RWPE2 (cell line): ENCODE measurements at places on chromosomes 5 and 9.
A peak's percentile ranks its signal among the peaks of the same experiment; 100 is the strongest.

DNA sequence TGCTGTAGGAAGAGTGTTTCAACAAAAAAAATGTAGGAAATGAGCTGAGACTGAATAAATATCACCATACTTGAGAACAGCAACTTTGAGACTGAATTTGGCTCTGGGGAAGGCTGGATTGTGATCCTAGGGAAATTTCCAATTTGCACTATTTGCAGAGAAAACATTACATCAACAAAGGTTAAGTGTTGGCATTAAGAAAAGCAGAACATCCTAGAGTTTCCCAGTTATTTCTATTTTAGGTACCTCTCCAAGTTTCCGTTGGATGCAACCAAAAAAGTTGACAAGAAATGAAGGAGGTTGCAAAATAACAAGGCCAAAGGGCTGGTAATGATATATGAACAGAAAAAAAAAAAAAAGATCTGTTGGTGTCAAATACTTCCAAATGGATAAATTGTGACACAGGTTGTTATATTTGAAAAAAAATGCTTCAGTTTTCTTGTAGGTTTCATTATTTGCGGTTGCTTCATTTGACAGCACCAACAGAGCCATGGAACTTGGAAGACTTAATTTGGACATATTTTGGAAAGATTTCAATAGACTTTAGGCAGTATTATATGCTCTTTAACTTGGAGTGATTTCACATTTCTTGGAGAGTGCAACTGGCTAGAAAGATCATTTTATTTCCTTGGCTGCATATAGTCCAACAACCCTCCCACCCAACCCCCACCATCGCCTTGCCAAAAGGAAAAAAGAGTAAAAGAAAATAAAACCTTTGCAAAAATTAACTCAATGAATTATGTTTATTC is 230.8 kb downstream of the ZNF608 start:
- no peaks in the 10 kb centered on the region for H3K27me3 ChIP-seq
- no peak for DNase-seq
- H3K4me1 ChIP-seq = no peaks in the 10 kb centered on the region
- H3K36me3 ChIP-seq = no peaks in the 10 kb centered on the region
- no peak overlapping the region for H3K4me3 ChIP-seq

- DNase-seq = peak; percentile 75
- peaks cover 8% of the 10 kb centered on the region for H3K27me3 ChIP-seq
- no peaks in the 10 kb centered on the region for H3K36me3 ChIP-seq
- H3K27ac ChIP-seq = no peak overlapping the region
- H3K4me3 ChIP-seq = no peak overlapping the region
Observed at GRCh38 chr5:132012371-132013005, 1.0 kb upstream of the ACSL6 start.

DNA sequence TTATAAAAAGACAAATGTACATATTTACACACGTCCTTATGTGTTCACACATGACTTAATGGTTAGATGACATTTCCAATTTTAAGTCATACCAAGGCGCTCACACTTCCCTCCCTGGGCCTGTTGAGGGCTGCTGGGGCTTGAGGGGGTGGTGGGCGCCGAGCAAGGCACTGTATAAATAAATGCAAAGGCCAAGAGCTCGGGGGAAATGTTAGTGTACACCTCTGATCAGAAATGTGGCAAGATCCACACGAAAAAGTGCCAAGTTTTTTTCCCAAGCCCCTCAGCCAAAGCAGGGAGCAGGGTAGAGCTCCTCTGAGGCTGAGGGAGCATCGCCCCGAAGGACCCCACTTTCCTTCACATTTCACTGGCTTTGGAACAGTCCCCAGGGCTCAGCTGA is 7.5 kb downstream of the IRF1 start:
- no peak overlapping the region for H3K4me3 ChIP-seq
- peaks cover 58% of the 10 kb centered on the region for H3K36me3 ChIP-seq
- H3K27me3 ChIP-seq = no peaks in the 10 kb centered on the region
- peaks cover 14% of the 10 kb centered on the region for H3K4me1 ChIP-seq
- no peak overlapping the region for H3K27ac ChIP-seq

DNA sequence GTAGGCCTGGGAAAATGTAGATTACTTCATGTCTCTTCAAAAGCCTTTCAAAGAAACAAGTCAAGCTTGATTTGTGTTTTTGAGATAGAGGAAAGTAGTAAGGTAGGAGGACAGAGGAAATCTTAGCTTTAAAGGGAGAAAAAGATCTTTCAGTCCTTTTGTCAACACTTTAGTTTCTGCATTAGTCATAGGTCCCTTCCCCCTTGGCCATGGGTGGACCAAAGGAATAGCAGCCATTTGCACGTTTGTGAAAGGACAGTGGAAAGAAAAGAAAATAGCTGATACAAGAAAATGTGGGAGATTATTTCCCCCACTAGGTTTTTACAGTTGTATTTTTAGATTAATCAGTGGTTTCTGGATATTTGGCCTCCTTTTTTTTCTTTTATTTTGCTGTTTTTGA is 121.9 kb upstream of the GRHPR start:
- H3K27ac ChIP-seq = no peak overlapping the region
- no peaks in the 10 kb centered on the region for H3K27me3 ChIP-seq
- peaks cover 8% of the 10 kb centered on the region for H3K4me1 ChIP-seq
- H3K36me3 ChIP-seq = 0 out of 2 replicates have a peak, but pooled peaks cover 5% of the 10 kb centered on the region

DNA sequence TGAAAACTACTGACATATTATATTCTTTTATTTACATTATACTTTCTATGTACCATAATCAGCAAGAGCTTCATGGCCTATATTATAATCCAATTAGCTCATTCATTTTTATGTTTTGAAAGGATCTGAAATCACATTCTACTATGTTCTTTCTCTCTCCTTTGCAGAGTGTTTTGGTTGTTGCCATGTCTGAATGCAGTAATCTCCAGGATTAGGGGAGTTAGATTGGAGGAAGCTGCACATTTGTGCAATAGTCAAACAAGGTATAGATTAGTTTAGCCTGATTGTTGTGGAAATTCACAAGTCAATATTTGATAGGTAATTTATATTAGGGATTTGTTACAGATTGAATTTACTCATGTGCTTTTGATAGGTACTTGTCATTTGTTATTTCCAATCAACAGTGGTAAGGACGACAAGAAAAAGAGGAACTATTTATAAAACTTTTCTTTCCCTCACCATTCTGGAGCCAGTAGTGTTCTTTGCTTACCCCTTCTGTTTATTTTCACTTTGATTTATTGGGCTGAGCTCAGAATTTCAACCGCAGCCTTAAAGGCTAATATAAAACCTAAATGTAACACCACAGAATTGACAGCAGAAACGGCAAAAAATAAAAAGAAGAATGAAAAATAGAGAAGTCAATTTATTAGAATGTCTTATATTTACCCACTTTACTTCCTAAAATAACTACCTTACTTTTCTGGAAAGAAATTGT is 597.0 kb downstream of the CHSY3 start:
- no peak for DNase-seq
- H3K27me3 ChIP-seq = no peaks in the 10 kb centered on the region
- peaks cover 10% of the 10 kb centered on the region for H3K4me1 ChIP-seq
- H3K27ac ChIP-seq = no peak overlapping the region
- no peak overlapping the region for H3K4me3 ChIP-seq

GRCh38 chr5:74294231-74294705 is 346.3 kb downstream of the ENC1 start:
- no peak overlapping the region for H3K4me3 ChIP-seq
- no peak for DNase-seq
- no peaks in the 10 kb centered on the region for H3K36me3 ChIP-seq
- no peaks in the 10 kb centered on the region for H3K27me3 ChIP-seq
- no peak overlapping the region for H3K27ac ChIP-seq
- H3K4me1 ChIP-seq = peaks cover 5% of the 10 kb centered on the region

DNA sequence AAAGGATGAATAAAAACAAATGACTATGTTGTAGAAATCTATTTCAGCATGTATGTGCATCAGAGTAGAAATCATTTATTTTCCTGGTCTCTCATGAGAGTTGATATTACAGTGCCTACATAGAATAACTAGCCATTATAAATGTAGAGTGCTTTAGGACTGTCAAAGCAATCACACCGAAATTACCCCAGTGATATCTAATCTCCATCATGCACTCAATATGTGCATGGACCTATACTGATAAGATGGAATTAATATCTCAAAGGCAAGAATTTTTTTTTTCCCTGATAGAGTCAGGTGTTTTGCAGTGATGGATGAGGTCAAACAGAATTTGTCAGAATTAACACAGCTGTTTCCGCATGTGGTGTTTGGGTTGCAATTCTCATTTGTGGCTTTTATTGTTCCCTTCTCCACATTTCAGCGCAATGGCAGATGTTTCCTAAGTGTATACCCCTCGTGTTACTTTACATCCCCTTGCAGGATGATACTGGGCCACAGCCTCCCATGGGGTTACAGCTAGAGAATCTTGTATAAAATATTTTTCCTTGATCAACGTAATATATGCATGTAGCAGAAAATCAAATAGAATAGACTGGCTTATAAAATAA is 298.8 kb downstream of the RASEF start:
- H3K27ac ChIP-seq = no peak overlapping the region
- DNase-seq = no peak
- no peaks in the 10 kb centered on the region for H3K27me3 ChIP-seq

DNA sequence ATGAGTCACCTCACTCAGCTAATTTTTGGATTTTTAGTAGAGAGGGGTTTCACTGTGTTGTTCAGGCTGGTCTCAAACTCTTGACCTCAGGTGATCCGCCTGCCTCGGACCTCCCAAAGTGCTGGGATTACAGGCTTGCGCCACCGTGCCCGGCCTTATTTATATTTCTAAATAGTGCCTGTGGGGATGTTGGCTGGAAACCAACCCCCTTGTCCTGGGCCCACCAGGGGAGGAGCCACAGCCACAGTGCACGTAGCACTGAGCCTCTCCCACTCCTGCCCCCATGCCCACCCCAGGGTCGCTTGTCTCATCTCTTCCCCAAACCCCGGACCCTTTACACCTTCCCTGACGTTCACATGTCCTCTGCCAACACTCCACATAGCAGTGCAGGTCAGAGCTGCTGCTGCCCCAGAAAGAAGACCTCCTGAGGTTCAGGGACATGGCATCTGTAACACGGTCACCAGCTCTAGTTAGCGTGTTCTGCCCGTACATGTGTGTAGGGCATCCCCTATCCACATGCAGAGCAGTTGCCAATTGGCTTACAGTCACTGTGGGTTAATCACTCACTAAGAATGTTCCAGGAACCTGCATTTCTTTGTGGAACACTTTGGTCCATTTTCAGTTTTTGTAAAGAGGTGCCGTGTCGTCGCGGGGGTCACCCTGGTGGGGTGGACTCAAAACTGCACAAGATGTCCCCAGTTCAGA is 10.2 kb upstream of the MRPS2 start:
- peaks cover 26% of the 10 kb centered on the region for H3K36me3 ChIP-seq
- no peak overlapping the region for H3K27ac ChIP-seq
- no peaks in the 10 kb centered on the region for H3K27me3 ChIP-seq
- H3K4me3 ChIP-seq = no peak overlapping the region
- no peak for DNase-seq

GRCh38 chr5:16414861-16415260 is 50.7 kb downstream of the ZNF622 start:
- no peaks in the 10 kb centered on the region for H3K27me3 ChIP-seq
- H3K4me3 ChIP-seq = no peak overlapping the region
- H3K36me3 ChIP-seq = no peaks in the 10 kb centered on the region
- no peaks in the 10 kb centered on the region for H3K4me1 ChIP-seq

GRCh38 chr5:85838781-85839180 is 779.0 kb upstream of the COX7C start:
- DNase-seq = no peak
- no peak overlapping the region for H3K27ac ChIP-seq
- H3K4me3 ChIP-seq = no peak overlapping the region
- peaks cover 6% of the 10 kb centered on the region for H3K27me3 ChIP-seq
- H3K36me3 ChIP-seq = no peaks in the 10 kb centered on the region

GRCh38 chr5:107873877-107874276 is 203.1 kb upstream of the EFNA5 start:
- no peak for DNase-seq
- H3K36me3 ChIP-seq = no peaks in the 10 kb centered on the region
- H3K4me1 ChIP-seq = peaks cover 9% of the 10 kb centered on the region
- H3K27me3 ChIP-seq = no peaks in the 10 kb centered on the region
- no peak overlapping the region for H3K4me3 ChIP-seq

- H3K27ac ChIP-seq = peak overlapping the region; percentile 98
- no peak for DNase-seq
- no peaks in the 10 kb centered on the region for H3K36me3 ChIP-seq
Observed at GRCh38 chr5:96260009-96260408, 173.0 kb downstream of the PCSK1 start.

DNA sequence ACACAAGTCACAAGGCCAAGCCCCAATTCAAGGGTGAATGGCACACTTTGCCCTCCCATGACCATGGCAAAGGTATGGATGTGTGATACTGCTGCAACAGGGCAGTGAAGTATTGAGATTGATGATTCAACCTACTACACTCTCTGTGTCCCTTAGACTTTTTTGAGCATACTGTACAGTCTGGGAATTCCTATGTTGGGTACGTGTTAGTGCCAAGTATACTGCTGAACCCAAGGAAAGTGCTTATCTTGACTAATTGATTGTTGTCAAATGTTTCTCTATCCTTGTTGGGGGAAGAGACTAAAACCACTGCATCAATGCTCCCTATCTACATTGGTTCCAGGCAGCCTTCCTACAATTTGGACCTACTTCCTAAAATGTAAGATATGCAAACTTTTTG is 93.7 kb downstream of the NDFIP1 start:
- no peak overlapping the region for H3K4me3 ChIP-seq
- no peaks in the 10 kb centered on the region for H3K36me3 ChIP-seq
- H3K27me3 ChIP-seq = no peaks in the 10 kb centered on the region
- no peak for DNase-seq
- H3K27ac ChIP-seq = peak overlapping the region; percentile 43
- peaks cover 10% of the 10 kb centered on the region for H3K4me1 ChIP-seq

DNA sequence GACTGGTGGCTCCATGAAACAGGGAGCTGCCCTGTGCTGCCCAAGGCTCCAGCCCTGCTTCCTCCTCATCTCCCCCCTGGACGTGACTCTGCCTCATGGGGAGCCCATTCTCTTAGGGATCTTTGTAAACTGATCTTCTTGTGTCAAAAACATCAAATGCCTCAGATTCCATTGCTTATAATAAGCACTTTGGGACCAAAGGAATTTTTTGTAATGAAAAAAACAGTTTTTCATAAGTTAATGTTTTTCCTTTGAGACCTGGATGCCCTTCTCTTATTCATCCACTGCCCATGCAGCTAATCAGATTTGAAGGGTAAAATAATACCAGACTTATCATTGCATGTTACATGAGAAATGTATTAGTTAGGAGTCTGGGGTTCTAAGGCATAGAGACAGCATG is 41.7 kb downstream of the PALM2AKAP2 start:
- H3K27me3 ChIP-seq = no peaks in the 10 kb centered on the region
- H3K36me3 ChIP-seq = no peaks in the 10 kb centered on the region
- H3K27ac ChIP-seq = no peak overlapping the region
- DNase-seq = no peak
- H3K4me1 ChIP-seq = peaks cover 14% of the 10 kb centered on the region

DNA sequence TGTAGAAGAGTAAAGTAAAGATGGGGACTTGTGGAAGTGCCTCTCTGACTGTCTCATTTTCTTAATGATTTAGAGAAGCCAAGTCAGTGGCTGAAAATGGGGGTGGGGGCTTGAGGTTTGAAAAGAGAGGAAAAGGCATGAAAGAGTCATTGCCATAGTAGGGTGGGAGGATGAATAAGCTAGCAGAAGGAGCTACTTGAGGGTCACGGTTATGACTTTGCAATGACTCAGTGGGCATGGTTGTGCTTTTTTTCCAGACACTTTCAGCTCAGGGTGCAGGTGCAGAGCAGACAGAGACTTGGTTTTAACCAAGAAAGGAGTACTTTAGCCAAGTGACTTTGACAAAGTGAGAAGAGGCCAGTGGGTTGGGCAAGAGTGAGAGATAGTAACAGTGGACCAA is 117.8 kb downstream of the PTTG1 start:
- peaks cover 18% of the 10 kb centered on the region for H3K4me1 ChIP-seq
- no peak for DNase-seq
- H3K27me3 ChIP-seq = no peaks in the 10 kb centered on the region
- no peak overlapping the region for H3K27ac ChIP-seq
- H3K36me3 ChIP-seq = no peaks in the 10 kb centered on the region

- H3K27ac ChIP-seq = no peak overlapping the region
- DNase-seq = no peak
- no peaks in the 10 kb centered on the region for H3K27me3 ChIP-seq
- no peaks in the 10 kb centered on the region for H3K4me1 ChIP-seq
- H3K36me3 ChIP-seq = peaks cover 37% of the 10 kb centered on the region
Observed at GRCh38 chr9:130608554-130609134, 29.3 kb downstream of the FUBP3 start.
